Choroid plexus epithelial cell (primary cell): ENCODE measurements at places on chromosomes 11 and 22.

GRCh38 chr22:25100948-25101347, 98.7 kb upstream of the CRYBB3 start:
- DNase-seq = peak; percentile 34

- peak; percentile 71 for DNase-seq
Measured at GRCh38 chr11:12629601-12630313, 44.5 kb upstream of the TEAD1 start.

DNA sequence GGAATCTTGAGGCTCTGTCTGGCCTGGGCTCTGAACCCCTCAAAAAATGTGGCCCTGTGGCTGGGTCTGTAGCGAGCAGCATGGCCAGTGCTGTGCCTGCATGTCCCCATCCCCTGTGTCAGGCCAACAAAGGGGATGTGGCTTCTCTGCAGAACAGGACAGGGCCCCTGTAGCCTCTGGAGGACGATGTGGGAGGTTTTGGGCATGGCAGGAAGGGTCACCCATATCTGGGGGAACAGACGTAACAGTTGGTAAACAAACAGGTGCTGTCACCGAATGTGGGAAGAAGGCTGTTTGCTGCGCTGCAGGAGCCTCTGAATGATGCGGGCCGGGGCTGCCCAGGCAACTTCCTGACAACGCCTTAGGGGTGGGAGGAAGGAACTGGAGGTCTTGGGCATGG, 35.0 kb downstream of the LRP5 start:
- no peak for DNase-seq

- no peak for DNase-seq
Measured at GRCh38 chr22:19434829-19435580, 2.7 kb downstream of the MRPL40 start.

DNA sequence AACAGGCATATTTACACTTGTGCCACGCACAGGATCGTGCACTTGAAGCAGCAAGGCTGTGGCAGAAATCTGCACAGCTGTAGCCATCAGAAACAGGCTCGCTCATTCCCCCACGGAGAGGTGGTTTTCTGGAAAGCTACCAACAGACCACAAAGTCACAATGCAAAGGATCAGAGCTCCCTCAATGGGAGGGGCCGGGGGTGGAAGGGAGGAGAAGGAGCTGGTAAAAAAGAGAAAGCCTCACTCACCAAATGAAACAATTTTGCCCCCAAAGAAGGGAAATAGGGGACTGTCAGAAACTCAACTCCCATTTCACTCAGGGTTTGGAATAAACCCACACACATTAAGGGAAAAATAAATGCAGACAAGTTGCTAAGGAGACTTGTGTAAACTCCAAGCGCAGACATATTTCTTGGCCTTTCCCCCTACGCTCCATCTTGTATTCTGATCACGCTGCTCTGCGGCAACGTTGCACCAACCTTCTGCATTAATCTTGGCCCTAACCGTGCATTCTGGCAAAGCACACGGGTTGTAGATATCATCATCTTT, 43.2 kb upstream of the BLID start:
- DNase-seq = peak; percentile 79
